Thymus (tissue), 14 donors: ENCODE measurements at places on chromosomes 3 and 15.
A peak's percentile ranks its signal among the peaks of the same experiment; 100 is the strongest.

DNA sequence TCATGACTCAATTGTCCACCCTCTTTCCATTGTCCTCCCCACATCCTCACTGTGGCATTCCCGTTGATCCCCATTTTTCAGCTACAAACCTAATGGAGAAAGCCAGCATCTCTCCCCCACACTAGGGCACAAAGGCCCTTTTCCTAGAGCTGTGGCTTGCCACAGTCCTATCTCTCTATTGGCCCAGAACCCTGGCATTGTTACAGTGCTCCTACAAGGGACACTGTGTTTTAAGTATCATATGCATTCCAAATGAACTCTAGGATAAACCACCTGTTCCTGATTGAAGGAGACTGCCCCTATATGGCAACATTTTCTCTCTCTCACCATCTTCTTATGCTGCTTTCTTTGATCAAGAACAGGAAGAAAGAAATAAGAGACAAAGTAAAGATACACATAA is 69.4 kb upstream of the SKOR1 start:
- DNase-seq = peak; percentile 44

DNA sequence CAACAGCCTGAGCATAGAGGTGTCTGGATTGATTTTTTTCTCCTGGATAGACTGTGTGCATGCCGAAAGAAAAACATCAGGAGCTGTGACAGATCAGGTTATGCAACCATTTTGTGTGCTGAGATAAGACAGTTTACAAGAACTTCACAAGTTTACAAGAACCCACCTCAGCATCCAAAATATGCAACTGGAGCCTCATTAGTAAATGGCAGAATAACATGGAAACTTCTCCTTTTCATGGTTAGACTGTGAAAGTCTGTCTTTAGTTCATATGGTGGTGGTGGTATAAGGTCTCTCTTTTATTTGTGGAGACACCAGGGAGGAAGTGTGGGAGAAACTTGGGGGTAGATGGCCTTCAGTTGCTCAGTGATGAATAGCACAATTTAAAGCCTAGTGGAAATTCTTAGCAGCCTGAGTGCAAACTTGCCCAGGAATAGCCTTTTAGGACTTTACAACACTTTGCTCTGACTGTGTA is 3.7 kb upstream of the ZNF609 start:
- DNase-seq = no peak

- no peak for DNase-seq
These were observed 85.5 kb downstream of the SSR3 start for GRCh38 chr3:156469456-156469855.

- no peak for DNase-seq
These were observed 26.0 kb upstream of the RPL29 start for GRCh38 chr3:52021489-52022268.

DNA sequence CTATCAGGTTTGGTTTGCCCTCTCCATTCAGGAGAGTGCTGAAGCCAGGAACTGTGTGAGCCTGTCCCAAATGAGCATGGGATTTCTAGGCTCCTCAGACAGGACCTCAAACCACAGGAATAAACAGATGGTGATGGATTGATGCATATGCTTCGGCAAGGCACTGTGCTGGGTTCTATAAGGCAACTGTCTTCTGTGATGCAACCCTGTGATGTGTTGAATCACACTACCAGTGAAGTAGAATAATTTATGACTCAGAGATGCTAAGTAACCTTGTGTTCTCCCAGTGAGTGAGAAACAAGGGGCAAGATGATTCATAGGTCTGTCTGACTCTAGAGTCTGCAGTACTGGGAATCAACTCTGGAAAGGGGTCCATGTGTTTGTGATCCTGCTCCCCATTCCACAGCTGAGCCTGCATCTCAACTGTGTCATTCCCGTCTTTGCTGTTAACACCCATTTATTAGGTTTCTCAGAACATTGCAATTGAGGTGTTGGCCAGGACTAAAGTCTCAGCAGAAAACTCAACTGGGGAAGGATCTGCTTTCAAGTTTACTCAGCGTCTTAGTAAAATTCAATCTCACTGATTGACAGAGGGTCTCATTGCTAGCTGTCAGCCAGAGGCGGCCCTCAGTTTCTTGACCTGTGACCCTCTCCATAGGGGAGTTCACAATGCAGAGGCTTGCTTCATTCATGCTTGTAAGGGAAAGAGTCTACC is 510.1 kb upstream of the CFAP20DC start:
- DNase-seq = no peak

DNA sequence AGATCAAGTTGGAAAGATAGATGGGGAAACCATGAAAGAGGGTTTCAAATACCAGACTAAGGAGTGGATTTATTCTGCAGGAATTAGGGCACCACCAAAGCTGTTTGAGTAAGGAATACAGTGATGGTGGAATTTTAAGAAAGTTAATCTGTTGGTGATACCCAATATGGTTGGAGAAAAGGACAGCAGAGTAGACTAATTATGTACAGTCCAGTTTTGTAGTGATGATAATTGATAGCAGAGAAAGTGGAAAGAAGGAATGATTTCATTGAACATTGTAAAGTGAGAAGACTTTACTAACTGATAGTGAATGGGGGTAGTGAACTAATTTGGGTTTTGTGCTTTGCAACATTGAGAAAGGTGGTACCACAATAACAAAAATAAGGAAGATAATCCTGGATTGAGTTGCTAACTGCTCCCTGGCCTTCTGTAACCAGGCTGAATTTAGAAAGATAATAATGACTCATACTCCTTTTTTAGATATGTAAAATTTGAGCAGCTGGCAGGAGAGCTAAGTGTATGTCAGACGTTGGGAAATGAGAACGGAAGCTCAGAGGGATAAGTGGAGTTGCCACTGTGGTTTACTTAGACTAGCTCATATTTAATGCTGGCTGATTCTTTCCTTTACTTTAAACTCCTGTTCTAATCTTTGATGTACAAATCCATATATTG is 16.9 kb downstream of the TCAIM start:
- no peak for DNase-seq

GRCh38 chr3:3443482-3443881 is 264.0 kb upstream of the CRBN start:
- no peak for DNase-seq

DNA sequence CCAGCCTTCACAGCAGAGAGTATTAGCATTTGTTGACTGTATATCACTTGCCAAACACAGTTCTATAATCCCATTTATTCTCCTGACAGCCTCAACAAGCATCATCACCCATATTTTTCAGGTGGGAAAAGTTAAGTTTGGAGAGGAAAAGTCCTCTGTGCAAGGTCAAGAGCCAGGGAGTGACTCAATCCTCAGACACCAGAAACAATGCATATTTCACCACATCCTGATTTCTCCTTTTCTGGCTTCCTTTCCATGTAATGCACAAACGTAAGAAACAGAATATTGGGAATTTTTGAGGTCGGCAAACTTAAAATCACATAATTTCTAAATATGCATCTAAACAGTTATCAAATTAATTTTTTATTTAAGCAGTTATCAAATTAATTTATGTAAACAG is 116.0 kb upstream of the GADL1 start:
- DNase-seq = no peak
